ENCODE measurements at places on chromosomes 11 and 22. TPM values are rescaled to one million over a fixed set of nuclear protein-coding genes. Genes with fewer than 3 reads are reported as not detected.
A peak's percentile ranks its signal among the peaks of the same experiment; 100 is the strongest.

Gene PKP3
- 0.60 TPM for total RNA-seq

Gene POU2AF2
- total RNA-seq = not detected

Gene RTN4RL2
- total RNA-seq = 0.17 TPM

Gene OR56A1
- total RNA-seq = not detected

Gene OR2D2
- not detected for total RNA-seq

Gene PAX6
- not detected for total RNA-seq

DNA sequence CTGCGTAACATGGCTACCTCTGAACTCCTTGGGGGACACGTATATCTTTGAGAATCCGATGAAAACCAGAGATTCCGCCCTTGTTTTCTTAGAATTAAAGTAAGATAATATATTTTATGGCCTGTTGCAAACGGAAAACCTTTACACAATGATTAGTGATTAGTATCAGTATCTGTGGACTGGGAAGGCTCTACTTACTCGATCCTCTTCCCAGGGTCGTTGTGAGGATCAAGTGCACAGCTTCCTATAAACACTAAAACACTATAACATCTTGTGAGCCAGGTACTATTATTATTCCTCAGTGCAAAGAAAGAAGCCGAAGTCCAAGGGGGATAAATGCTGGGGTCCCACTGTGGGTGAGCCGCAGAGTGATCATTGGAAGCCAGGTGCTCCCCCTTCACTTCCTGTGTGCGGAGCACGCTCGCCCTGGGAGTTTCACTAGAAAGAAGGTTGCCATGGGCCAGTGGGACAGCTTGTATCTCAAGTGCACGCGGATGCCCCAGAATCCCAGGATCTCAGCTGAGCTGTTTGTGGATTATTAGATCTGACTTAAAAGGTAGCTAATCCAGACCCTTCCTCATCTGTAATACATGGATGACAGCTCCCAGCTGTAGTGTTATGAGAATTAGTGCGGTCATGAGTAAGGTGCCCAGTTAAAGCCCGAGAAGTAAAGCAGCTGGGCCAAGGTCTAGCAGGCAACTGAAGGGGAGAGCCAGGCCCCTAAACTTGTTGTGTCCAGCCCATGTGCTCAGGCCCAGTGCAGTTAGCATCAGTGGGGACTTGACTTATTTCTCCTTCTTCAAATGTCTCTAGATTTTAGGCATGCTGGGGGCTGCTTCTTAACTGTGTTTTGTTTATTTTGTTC is 839 bp downstream of the CBY1 start:
- no peaks in the 10 kb centered on the region for H3K27me3 ChIP-seq
- no peaks in the 10 kb centered on the region for H3K36me3 ChIP-seq
- peak overlapping the region; percentile 83 for H3K27ac ChIP-seq
- peak; percentile 51 for DNase-seq

- no peak overlapping the region for H3K27ac ChIP-seq
- H3K27me3 ChIP-seq = peaks cover 47% of the 10 kb centered on the region
- peaks cover 12% of the 10 kb centered on the region for H3K4me1 ChIP-seq
Measured at GRCh38 chr22:38454353-38455075, 485 bp downstream of the KCNJ4 start.

- peaks cover 4% of the 10 kb centered on the region for H3K36me3 ChIP-seq
- H3K4me1 ChIP-seq = peaks cover 42% of the 10 kb centered on the region
- no peaks in the 10 kb centered on the region for H3K27me3 ChIP-seq
- H3K27ac ChIP-seq = no peak overlapping the region
- H3K4me3 ChIP-seq = no peak overlapping the region
- DNase-seq = no peak
Measured at GRCh38 chr11:66547662-66548009, 933 bp downstream of the ACTN3 start.

GRCh38 chr11:95432714-95433503 is 201.9 kb upstream of the SESN3 start:
- no peak overlapping the region for H3K4me3 ChIP-seq
- H3K36me3 ChIP-seq = no peaks in the 10 kb centered on the region
- DNase-seq = no peak
- no peaks in the 10 kb centered on the region for H3K27me3 ChIP-seq
- H3K27ac ChIP-seq = no peak overlapping the region
- no peaks in the 10 kb centered on the region for H3K4me1 ChIP-seq

DNA sequence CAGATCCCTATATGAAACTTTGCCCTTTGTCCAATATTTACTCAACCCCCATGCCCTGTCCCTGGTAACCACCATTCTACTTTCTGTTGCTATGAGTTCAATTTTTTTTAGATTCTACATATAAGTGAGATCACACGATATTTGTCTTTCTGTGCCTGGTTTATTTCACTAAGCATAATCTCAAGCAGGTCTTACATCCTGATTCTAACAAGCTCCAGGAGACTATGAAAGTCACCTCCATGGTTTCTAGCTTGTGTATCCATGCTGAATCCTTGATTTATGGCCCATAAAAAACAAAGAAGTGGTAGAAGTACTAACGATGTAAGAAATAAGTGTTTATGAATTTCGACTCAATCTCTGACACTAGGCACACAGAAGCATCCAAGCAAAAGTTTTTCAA is 68.0 kb downstream of the OR5AK2 start:
- H3K36me3 ChIP-seq = no peaks in the 10 kb centered on the region
- no peaks in the 10 kb centered on the region for H3K27me3 ChIP-seq
- H3K4me1 ChIP-seq = no peaks in the 10 kb centered on the region

- DNase-seq = no peak
- no peak overlapping the region for H3K4me3 ChIP-seq
- H3K4me1 ChIP-seq = no peaks in the 10 kb centered on the region
- H3K36me3 ChIP-seq = no peaks in the 10 kb centered on the region
- H3K27ac ChIP-seq = no peak overlapping the region
- H3K27me3 ChIP-seq = no peaks in the 10 kb centered on the region
Measured at GRCh38 chr11:22699388-22699787, 33.0 kb downstream of the GAS2 start.

GRCh38 chr22:45442116-45442515 is 28.6 kb downstream of the RIBC2 start:
- H3K4me3 ChIP-seq = no peak overlapping the region
- DNase-seq = no peak
- no peaks in the 10 kb centered on the region for H3K36me3 ChIP-seq
- no peak overlapping the region for H3K27ac ChIP-seq
- peaks cover 10% of the 10 kb centered on the region for H3K4me1 ChIP-seq

DNA sequence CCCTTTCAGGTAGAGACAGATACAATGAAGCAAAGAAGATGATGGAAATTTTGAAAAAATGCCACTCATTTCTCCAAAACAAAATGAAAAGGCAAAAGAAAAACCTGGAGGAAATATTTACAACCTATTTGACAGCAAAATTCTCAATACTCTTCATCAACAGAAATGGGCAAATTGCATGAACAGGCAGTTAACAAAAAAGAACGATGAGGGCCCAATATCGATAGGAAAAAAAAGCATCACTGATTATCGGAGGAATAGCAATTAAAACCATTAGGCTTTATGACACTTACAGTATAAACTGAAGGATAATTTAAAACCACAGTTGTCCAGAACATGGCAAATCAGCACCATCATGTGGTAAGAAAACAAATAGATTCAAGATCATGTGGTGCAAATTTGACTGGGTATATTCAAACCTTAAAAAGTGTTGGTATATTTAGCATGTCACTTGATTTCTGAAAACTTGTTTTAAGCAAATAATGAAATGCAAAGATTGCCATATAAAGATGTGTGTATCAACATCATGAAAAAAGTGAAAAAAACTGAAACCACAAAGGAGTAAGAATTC is 222.9 kb downstream of the BRD1 start:
- DNase-seq = no peak
- H3K27me3 ChIP-seq = no peaks in the 10 kb centered on the region
- H3K36me3 ChIP-seq = peaks cover 7% of the 10 kb centered on the region
- H3K4me1 ChIP-seq = peaks cover 16% of the 10 kb centered on the region

GRCh38 chr11:100574894-100575769 is 112.0 kb upstream of the ARHGAP42 start:
- no peaks in the 10 kb centered on the region for H3K36me3 ChIP-seq
- H3K4me1 ChIP-seq = no peaks in the 10 kb centered on the region
- no peak overlapping the region for H3K4me3 ChIP-seq
- H3K27ac ChIP-seq = no peak overlapping the region
- no peaks in the 10 kb centered on the region for H3K27me3 ChIP-seq

GRCh38 chr11:83641511-83641910 is 355.3 kb upstream of the CCDC90B start:
- no peaks in the 10 kb centered on the region for H3K27me3 ChIP-seq
- no peaks in the 10 kb centered on the region for H3K36me3 ChIP-seq
- H3K27ac ChIP-seq = no peak overlapping the region
- no peak overlapping the region for H3K4me3 ChIP-seq
- no peaks in the 10 kb centered on the region for H3K4me1 ChIP-seq

GRCh38 chr11:17410606-17411379 is 22.3 kb upstream of the KCNJ11 start:
- no peaks in the 10 kb centered on the region for H3K36me3 ChIP-seq
- H3K4me1 ChIP-seq = peaks cover 5% of the 10 kb centered on the region
- no peak overlapping the region for H3K27ac ChIP-seq
- no peak for DNase-seq
- H3K27me3 ChIP-seq = peaks cover 6% of the 10 kb centered on the region

- no peak for DNase-seq
- H3K27me3 ChIP-seq = no peaks in the 10 kb centered on the region
- H3K36me3 ChIP-seq = peaks cover 70% of the 10 kb centered on the region
- no peak overlapping the region for H3K27ac ChIP-seq
- no peak overlapping the region for H3K4me3 ChIP-seq
- H3K4me1 ChIP-seq = peaks cover 16% of the 10 kb centered on the region
Measured at GRCh38 chr22:44200855-44201550, 20.3 kb downstream of the PARVG start.

DNA sequence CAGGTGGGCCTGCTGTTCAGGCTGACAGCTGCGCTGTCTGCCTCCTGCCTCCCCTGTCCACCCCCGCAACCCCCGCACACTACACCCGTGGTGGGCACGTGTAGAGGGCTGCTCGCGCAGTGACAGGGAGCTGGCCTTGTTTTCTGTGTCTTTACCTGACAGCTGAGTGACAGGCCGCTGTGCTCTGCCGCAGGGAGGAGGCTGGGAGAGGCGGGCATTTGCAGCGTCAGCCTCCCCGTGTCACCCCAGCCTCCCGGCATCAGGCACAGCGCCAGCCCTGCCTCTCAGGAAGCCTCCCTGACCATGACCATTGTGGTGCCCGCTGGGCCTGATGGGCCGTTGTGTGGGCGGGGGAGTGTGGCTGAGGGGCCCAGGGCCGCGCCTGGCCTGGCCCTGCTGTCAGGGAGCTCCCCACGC is 32.0 kb upstream of the RELT start:
- H3K4me3 ChIP-seq = no peak overlapping the region
- no peaks in the 10 kb centered on the region for H3K36me3 ChIP-seq
- DNase-seq = no peak
- H3K27ac ChIP-seq = no peak overlapping the region
- no peaks in the 10 kb centered on the region for H3K4me1 ChIP-seq

DNA sequence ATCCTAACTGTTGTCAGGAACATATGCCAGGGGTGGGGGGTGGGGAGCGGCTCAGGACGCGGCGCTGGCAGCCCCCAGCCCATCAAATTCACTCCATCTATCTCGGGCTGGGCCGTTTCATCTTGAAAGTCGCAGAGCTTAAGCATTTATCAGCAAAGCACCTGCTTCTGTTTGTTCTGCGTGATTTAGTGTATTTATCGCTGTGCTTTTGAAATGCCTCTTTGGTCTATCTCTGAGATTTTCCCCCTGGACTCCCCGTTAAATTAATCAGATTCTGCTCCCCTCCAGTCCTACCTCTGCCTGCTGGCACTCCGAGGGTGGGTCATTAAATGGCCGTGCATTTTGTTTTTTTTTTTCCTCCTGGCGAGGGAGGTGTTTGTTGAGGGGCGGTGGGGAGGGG is 446.2 kb downstream of the TBC1D22A start:
- no peaks in the 10 kb centered on the region for H3K4me1 ChIP-seq
- H3K27me3 ChIP-seq = no peaks in the 10 kb centered on the region
- H3K4me3 ChIP-seq = no peak overlapping the region
- H3K36me3 ChIP-seq = no peaks in the 10 kb centered on the region
- no peak for DNase-seq
- no peak overlapping the region for H3K27ac ChIP-seq

- H3K36me3 ChIP-seq = no peaks in the 10 kb centered on the region
- H3K27ac ChIP-seq = no peak overlapping the region
- H3K4me1 ChIP-seq = peaks cover 37% of the 10 kb centered on the region
- H3K4me3 ChIP-seq = no peak overlapping the region
- DNase-seq = no peak
Measured at GRCh38 chr22:37496651-37497050, 10.5 kb upstream of the MFNG start.

GRCh38 chr11:124646148-124646547 is 23.5 kb downstream of the TBRG1 start:
- H3K4me1 ChIP-seq = peaks cover 3% of the 10 kb centered on the region
- H3K27ac ChIP-seq = no peak overlapping the region
- peaks cover 3% of the 10 kb centered on the region for H3K36me3 ChIP-seq
- no peaks in the 10 kb centered on the region for H3K27me3 ChIP-seq
- no peak overlapping the region for H3K4me3 ChIP-seq

DNA sequence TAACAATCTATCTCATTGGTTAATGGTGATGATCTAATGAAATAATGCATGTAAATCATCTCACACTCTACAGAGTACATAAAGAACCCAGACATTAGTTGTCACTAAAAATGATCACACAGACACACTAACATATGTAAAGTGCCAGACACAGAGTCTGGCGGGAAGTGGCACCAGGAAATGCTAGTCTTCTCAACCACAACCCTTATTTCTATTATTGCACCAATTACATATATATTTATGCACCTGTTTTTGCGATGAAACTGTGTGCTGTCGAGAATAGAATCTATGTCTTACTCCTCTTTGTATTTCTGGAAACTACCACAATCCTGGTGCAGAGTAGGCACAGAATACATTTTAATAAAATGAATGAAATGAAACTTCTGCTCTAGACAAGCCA is 25.9 kb upstream of the POU2AF3 start:
- H3K27me3 ChIP-seq = no peaks in the 10 kb centered on the region
- no peaks in the 10 kb centered on the region for H3K4me1 ChIP-seq
- DNase-seq = no peak
- no peak overlapping the region for H3K27ac ChIP-seq
- no peaks in the 10 kb centered on the region for H3K36me3 ChIP-seq

- no peak for DNase-seq
- H3K4me3 ChIP-seq = no peak overlapping the region
Measured at GRCh38 chr11:14942745-14943144, 29.4 kb downstream of the CALCA start.

- H3K27ac ChIP-seq = no peak overlapping the region
- no peaks in the 10 kb centered on the region for H3K27me3 ChIP-seq
- DNase-seq = no peak
- no peak overlapping the region for H3K4me3 ChIP-seq
Measured at GRCh38 chr22:17974087-17974486, 50.3 kb downstream of the MICAL3 start.

DNA sequence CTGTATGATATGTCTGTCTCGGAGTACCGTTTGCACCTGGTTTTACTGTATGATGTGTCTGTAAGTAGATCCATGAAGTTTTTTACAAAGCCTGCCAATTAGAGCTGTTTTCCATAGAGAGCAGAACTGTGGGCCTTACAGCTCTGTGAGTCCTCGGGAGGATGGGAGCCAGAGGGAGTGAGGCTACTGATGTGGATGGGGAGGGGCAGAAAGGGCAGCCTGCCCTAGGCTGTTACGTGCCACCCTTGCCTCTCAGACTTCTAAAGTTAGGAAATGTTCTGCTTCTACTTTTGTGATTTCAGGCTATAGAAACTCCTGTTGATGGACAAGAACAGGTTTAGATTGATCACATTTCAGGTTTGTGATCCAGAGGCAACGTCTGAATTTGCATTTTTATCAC is 105.2 kb downstream of the PPP6R3 start:
- H3K27ac ChIP-seq = no peak overlapping the region
- no peaks in the 10 kb centered on the region for H3K4me1 ChIP-seq
- H3K4me3 ChIP-seq = no peak overlapping the region
- no peak for DNase-seq
- H3K27me3 ChIP-seq = no peaks in the 10 kb centered on the region

Measured in CD4-positive, alpha-beta T cell (primary cell).